Fibroblast of skin of scalp (primary cell): ENCODE measurements at places on chromosomes 6 and 20.

- DNase-seq: no peak
Observed at GRCh38 chr20:25206548-25206947, 11.0 kb downstream of the ENTPD6 start.

DNA sequence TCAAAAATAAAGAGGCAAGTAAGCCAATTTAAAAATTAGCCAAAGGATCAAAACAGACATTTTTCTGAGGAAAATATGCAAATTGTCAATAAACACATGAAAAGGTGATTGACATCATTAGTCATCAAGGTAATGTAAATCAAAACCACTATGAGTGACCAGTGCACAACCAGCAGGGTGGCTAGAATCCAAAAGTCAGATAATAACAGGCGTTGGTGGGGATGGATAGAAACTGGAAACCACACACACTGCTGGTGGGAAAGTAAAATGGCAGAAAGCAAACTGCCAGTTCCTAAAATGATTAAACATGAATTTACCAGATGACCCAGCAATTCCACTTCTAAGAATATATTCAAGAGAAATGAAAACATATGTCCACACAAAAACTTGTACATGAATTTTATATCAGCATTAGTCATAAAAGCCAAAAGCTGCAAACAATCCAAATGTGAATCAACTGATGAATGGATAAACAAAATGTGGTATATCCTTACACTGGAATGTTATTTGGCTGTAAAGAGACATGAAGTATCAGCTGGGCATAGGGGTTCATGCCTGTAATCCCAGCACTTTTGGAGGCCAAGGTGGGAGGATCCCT, 74.8 kb upstream of the MBOAT1 start:
- DNase-seq: no peak

DNA sequence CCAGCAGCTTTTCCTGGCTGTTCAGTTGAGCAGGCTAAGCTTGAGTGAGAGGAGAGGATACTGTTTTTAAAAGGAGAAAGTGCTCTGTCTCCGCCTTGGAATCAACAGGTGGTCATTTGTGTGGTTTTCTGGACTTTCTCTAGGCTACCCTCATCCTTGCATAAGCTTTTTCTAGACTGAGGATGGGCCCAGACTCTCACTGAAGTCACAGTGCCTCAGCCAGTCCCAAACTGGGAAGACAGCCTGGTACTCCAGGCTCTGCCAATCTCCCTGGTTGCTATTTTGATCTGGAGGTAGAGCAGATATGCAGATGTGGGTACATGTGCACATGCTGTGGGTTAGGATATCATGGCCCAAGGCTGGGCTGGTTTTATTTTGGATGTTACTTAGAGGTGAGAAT, 7.0 kb downstream of the SCUBE3 start:
- DNase-seq: no peak

GRCh38 chr6:63672582-63673129, 37.1 kb downstream of the PHF3 start:
- no peak for DNase-seq
